Stomach (tissue), 19 donors: ENCODE measurements at places on chromosomes 11 and 22.
A peak's percentile ranks its signal among the peaks of the same experiment; 100 is the strongest.

DNA sequence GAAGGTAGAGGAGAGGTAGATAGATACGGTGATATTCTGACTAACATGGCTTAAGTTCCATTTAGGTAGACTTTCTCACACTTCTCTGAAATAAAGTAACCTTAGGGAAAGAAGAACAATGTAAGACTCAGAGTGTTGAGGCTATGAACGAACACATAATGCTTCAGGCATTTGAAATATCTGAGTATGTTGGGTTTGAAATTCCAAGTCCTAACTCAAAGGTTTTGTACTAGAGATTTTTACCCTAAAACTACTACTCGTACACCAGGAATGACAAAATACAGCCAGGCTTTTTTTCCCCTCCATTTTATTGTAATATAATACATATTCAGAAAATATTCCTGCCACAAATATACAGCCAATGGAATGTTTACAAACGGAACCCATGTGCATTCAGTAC lies 592.6 kb downstream of the ETS1 start:
- DNase-seq: no peak

DNA sequence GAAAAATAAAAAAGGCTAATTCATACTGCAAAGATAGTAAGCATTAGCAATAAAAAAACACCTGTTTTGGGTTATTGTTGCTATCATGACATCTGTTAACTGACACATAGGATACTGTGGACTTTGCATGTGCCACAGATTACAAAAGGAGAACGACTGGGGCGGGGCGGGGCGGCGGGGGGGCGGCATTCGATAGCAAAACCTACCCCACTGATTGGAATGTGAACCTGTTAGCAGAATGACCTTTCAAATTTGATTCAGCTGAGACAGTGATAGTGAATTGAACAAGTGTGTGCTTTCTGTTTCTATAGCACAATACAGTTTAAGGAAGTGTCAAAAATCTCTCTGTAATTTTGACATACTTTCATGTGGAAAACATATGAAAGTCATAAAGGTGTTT lies 14.9 kb downstream of the MMP20 start:
- DNase-seq: no peak

DNA sequence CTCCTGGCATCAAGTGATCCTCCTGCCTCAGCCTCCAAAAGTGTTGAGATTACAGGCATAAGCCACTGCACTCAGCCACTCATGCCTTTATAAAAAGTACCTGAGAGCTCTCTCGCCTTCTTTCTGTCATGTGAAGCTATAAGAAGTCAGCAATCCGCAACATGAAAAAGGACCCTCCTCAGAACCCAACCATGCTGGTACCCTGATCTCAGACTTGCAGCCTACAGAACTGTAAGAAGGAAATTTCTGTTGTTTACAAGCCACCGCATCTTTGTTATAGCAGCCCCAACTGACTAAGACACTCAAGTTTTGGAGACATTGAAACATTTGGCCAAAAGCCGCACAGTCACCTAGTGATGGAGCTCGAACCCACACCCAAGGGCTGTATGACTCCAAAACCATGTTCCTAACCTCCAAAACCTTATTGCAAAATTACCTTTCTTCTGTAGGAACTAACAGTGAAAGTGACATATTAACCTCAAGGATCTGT lies 8.9 kb downstream of the PACSIN2 start:
- DNase-seq: no peak

- no peak for DNase-seq
Observed at GRCh38 chr11:69954756-69955155, 123.4 kb upstream of the ANO1 start.

- no peak for DNase-seq
Observed at GRCh38 chr22:47647181-47647580, 884.7 kb downstream of the TBC1D22A start.

- no peak for DNase-seq
Observed at GRCh38 chr11:12285106-12285505, 92.3 kb upstream of the PARVA start.

DNA sequence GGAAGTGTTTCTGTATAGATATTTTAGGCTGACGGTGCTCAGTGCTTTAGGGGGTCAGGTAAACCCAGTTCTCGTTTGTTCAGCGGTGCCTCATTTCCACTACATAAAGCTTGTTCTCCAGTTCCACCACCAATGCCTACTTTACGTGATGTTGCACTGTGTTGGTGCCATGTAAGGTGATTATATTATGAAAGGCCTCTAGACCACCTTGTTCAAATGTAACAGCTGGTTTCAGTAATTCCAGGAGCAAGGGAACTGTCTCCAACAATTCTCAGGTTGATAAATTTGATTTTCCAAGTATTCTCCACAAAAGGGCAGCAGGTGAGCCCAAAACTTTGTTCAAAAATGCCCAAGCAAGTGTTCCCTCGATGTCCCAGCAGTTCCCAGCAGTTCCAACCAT lies 83.7 kb upstream of the SEPTIN5 start:
- DNase-seq: no peak

DNA sequence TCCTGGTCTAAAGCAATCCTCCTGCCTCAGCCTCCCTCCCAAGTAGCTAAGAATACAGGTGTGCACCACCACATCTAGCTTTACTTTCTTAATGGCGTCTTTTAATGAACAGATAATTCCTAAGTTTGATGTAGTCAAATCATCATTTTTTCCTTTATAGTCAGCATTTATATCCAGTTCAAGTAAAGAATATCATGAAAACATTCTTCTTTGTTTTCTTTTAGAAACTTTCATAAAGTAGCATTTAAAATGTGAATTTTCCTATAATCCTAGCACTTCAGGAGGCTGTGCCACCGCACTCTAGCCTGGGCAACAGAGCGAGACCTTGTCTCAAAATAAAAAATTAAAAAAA lies 61.6 kb downstream of the RBFOX2 start:
- DNase-seq: no peak

DNA sequence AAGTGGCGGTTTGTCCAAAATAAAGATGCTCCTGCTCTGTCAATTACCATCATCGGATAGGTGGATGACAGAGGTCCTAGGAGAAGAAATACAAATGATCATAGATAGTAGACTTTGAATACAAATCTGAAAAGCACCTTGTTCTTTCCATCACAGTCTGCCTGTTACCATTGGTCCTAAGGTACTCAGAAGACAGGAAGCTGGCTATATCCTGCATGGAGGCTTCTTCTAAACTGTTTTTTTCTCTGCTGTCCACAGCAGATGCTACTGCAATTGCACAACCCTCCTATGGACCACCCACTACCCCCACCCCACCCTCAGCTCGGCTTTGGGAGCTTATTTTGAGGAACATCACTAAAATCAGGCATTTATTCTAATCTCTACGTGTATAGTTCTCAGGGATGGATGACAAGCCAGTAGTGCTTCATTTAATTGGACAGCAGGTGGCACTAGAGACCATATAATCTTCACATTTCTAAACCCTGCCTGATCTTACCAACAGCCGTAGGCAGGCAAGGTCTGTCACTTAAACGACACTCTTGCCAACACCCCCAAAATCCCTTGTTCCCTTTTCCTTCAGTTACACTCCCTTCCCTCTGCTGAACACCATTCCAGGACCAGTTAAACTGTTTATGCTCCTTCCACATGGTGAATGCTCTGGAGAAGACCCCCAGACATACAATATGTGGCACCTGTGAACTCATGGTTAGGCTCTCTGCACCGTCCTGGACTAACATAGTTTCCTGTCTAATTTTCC lies 6.6 kb upstream of the PTS start:
- DNase-seq: peak; percentile 93

- no peak for DNase-seq
Observed at GRCh38 chr11:85922367-85922766, 67.2 kb downstream of the CCDC83 start.

DNA sequence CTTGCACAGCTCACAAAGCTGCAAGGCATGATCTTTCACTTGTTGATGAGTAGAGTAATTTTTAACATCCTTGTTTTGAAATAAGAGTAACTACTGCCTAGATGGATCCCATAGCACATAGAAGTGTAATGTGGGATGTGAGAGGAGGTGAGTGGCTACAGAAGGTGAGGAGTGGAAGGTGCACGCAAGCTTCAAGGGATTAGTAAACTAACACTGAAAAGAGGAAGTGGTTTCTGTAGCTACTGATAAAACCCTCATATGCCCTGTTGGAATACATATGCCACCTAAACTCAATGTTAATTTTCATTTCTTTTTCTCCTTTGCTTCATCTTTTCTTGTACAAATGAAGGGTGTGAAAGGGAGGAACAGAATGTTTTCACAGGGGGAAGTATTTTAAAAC lies 22.0 kb upstream of the CTSC start:
- DNase-seq: no peak

DNA sequence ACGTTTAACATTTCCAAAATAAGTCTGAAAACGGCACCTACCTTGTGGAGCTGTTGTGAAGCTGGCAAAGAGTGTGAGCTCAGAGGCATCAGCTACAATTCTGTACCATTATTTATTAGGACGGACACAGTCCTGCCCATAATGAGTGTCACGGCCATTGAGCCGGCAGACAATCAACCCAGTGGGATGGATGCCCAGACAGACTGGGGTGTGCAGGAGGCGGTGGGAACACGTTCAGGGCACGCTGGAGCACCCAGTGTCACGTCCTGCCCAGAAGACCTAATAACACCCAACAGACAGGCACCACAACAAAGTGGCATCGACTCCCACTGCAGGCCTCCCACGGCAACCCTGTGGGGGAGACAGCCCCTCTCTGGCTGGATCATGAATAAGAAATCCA lies 34.5 kb downstream of the TPST2 start:
- DNase-seq: no peak

GRCh38 chr22:29821291-29822016 lies 16.6 kb downstream of the ASCC2 start:
- peak; percentile 94 for DNase-seq

DNA sequence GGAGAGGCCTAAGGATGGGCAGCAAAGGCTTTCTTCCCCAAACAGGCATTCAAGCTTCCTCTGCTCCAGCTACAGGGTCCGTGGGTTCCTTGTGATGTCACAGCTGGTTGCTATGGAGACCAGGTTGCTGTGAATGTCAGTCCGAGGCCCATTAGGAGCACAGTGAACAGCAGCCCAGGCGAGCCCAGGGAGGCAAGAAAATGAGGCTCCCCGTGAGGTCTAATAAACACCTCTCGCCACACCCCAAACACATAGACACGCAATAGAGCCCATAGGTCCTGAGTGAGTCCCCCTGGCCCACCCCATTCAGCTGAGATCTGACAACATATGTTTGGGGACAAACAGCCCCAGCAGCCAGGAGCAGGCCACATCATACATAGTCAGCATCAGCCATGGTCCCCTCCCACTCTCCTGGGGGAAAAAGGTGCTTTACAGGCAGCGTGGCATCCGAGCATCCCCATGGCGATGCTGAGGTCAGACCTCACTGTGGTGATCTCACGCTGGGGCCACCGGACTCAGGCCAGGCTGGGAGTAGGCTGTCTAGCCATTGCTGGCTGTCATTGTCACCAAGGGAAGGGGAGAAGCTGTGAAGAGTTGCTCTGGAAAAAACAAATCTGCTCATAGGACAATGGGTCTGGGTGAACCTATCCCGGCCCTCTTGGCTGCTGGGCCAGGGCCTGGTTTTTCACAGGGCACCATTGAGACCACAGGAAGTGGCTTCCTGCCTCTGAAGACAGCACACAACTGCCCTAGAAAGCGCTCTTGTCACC lies 23.1 kb upstream of the TP53I11 start:
- no peak for DNase-seq

- no peak for DNase-seq
Observed at GRCh38 chr11:102546923-102547471, 16.4 kb upstream of the MMP7 start.
